ENCODE measurements at places on chromosomes 3 and 15. TPM values are rescaled to one million over a fixed set of nuclear protein-coding genes. Genes with fewer than 3 reads are reported as not detected.

RASL12 gene
- total RNA-seq = not detected

GRCh38 chr3:131348911-131349310, 32.7 kb upstream of the NUDT16 start:
- H3K4me1 ChIP-seq = no peaks in the 10 kb centered on the region
- H3K27me3 ChIP-seq = peaks cover 1% of the 10 kb centered on the region
- H3K27ac ChIP-seq = no peak overlapping the region
- no peak for DNase-seq
- no peaks in the 10 kb centered on the region for H3K36me3 ChIP-seq
- H3K4me3 ChIP-seq = no peak overlapping the region

DNA sequence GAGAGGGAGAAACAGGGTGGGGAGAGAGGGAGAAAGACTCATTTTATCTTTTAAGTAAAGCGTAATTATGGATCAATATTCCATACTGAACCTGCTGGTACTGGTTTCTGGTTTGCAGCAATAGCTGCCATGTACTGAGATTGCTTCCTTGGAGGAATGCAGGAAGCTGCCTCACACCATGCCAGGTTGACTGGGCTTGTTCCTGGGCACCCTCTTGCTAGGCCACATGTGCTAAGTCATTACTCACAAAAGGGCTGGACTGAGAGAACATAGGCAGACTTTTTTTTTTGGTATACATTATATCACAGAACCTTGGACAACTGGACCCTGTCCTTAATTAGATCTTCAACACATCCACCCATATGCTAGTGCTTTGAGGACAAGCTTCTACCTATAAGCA, 193.4 kb downstream of the ZNF621 start:
- H3K4me1 ChIP-seq = peaks cover 5% of the 10 kb centered on the region
- no peak for DNase-seq
- H3K36me3 ChIP-seq = no peaks in the 10 kb centered on the region
- peaks cover 4% of the 10 kb centered on the region for H3K27me3 ChIP-seq
- H3K4me3 ChIP-seq = no peak overlapping the region
- no peak overlapping the region for H3K27ac ChIP-seq

GRCh38 chr3:32203854-32204253, 34.6 kb upstream of the CMTM8 start:
- H3K4me1 ChIP-seq = no peaks in the 10 kb centered on the region
- no peak for DNase-seq
- H3K36me3 ChIP-seq = no peaks in the 10 kb centered on the region
